ENCODE measurements at places on chromosomes 16 and 17.
A peak's percentile ranks its signal among the peaks of the same experiment; 100 is the strongest.

DNA sequence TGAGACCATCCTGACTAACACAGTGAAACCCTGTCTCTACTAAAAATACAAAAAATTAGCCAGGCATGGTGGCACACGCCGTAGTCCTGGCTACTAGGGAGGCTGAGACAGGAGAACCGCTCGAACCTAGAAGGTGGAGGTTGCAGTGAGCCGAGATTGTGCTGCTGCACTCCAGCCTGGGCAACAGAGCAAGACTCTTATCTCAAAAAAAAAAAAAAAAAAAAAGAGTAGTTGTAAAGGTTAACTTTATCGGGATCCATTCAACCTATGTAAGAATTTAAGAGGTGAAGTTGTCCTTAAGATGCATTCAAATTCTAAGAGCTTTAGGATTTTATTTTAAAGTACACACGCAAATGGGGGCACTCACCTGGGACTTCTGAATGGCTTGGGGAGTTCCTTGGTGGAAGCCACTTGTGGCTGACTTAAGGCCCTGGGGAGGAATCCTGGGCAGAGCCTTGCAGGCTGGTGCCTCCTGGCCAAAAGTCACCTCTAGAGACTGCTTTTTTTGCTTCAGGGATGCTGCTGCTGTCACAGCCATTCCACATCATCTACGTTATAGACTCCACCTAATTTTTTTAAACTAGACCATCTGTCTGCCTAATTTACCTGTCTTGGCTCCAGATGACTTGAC is 3.3 kb downstream of the CTCF start:
- H3K27ac ChIP-seq: no peak overlapping the region
- H3K36me3 ChIP-seq: no peaks in the 10 kb centered on the region
- H3K27me3 ChIP-seq: no peaks in the 10 kb centered on the region

DNA sequence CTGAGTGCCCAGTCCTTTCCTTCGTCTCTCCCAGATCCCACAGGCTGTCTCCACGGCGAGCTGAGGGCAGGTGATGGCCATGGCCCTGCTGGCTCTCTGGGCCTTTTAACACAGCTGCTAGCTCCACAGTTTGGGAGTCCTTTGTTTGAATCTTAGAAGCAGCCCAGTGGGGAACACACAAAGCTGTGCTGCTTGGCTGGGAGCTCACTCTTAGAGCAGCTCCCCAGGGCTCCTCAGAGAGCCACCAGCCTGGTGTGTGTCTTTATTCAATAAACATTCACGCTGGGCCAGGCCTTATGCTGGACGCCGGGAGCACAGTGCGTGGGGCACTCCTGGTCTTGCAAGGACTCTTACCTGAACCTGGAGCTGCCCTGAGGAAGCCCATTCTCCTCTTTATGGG is 29.7 kb downstream of the WNT3 start:
- H3K27ac ChIP-seq: no peak overlapping the region
- no peaks in the 10 kb centered on the region for H3K36me3 ChIP-seq
- no peaks in the 10 kb centered on the region for H3K4me1 ChIP-seq
- H3K27me3 ChIP-seq: no peaks in the 10 kb centered on the region
- no peak overlapping the region for H3K4me3 ChIP-seq
- DNase-seq: no peak

DNA sequence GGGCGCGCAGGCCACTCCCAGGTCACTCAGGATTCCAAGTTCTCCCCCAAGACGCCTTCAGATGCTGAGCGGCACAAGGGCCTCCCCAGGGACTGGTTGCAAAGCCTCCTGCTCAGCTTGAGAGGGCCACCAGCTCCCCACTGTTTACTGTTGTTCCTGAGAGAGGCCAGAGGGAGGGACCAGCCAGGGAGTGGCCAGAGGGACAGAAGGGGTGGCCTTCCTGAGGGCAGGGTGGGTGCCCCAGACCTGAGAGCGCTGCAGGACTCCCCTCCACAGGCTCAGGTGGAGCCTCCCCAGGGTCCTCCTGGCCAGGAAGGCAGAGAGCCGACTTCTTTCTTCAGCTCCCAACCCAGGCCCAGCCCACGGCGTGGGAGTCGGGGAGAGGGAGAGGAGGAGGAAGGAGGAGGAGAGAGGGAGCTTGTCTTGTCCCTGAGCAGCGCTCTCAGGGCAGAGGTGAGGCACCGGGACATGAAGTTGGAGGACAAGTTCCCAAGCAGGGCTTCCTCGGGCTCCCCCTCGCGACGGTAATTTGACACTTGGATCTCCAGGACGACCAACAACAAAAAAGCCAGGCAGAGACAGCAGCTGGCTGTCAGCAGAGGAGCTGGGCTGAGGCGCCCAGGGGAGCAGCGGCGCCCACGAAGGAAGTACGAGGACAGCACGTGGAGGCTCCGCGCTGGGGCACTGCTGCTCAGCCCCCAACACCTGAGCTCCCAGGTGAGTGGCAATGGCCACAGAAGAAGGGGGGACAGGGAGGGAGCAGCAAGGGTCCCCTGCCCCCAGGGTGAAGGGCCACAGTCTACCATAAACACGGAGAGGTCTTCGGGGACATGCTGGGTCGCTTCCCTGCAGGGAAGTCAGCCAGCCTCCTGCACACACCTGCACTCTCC is 497 bp downstream of the SMIM5 start:
- H3K27me3 ChIP-seq: no peaks in the 10 kb centered on the region
- peak; percentile 94 for DNase-seq
- no peaks in the 10 kb centered on the region for H3K36me3 ChIP-seq

DNA sequence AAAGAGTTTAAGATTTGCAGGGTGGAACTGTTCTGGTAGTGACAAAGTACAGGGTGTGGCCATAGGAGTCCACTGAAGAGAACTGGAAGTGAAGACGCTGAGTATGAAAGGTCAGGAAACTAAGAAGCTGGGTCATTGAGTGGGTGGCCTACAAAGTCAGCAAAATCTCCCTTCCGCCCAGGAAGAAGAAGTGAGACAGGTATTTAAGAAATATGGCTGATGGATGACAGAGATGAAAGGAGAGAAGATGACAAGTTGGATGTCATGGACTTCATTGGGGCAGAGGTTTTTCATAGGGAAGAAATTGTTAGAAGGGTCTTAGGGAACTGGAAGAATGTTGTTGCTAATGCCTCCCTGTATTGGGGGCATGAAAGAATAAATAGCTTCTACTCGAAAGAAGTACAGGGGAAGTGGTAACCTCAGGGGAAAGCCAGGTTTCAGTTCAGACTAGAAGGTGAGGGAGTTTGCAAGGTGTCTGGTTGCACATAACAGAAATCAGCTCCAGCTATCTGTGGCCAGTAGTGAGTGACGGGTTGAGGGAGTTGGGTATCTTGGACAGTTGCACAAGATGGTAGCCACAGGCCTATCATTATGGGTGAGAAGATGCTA is 33.6 kb upstream of the MED13 start:
- no peak overlapping the region for H3K4me3 ChIP-seq
- no peak overlapping the region for H3K27ac ChIP-seq
- no peaks in the 10 kb centered on the region for H3K27me3 ChIP-seq

- H3K27ac ChIP-seq: no peak overlapping the region
- no peak for DNase-seq
- H3K4me3 ChIP-seq: no peak overlapping the region
- H3K27me3 ChIP-seq: no peaks in the 10 kb centered on the region
These were observed 211.1 kb upstream of the CHMP6 start for GRCh38 chr17:80780381-80781198.

DNA sequence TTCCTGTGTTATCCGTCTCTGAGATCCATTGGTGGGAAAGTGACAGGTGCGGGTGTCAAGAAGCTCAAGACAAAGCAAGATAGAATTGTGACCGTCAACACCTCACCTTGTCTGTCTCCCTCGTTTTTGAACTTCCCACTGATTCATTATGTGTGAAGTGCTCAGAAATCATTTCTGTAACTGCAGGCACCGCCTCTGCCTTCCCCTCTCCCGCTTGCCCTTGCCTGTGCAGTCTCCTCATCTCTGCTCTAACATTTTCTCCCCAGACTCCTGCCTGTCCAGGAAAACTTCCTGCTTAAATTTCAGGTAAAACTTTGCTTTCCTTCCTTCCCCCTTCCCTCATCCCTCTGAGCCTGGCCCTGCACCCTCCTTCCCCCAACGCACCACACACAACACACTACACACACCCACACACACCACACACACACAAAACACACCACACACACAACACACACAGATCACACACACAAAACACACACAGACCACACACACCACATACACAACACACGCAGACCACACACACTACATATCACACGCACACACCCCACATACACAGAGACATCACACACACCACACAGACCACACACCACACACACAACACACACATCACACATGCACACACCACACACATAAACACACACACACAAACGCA is 25.7 kb downstream of the CALB2 start:
- H3K4me1 ChIP-seq: no peaks in the 10 kb centered on the region
- H3K27ac ChIP-seq: no peak overlapping the region
- H3K27me3 ChIP-seq: no peaks in the 10 kb centered on the region
- no peak for DNase-seq

DNA sequence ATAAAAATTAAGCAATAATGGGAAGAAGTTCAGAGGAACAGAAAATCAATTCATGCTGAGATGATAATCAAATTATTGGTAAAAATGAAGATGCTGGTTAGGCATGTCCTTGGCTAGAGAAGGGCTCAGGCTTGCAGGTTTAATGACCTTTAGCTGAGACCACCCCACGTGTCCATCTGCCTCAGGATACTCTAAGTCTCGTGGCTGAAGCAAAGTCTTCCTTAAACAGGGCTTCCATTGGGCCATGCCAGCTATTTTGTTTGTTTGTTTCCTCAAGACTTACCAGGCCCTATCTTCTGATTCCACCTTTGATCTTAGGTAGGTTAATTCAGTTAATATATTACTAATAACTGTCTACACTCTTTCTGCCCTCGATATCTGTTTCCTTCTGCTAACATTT is 366.0 kb downstream of the CDH13 start:
- no peak for DNase-seq
- no peaks in the 10 kb centered on the region for H3K27me3 ChIP-seq
- H3K27ac ChIP-seq: no peak overlapping the region
- no peaks in the 10 kb centered on the region for H3K4me1 ChIP-seq
- H3K4me3 ChIP-seq: no peak overlapping the region

DNA sequence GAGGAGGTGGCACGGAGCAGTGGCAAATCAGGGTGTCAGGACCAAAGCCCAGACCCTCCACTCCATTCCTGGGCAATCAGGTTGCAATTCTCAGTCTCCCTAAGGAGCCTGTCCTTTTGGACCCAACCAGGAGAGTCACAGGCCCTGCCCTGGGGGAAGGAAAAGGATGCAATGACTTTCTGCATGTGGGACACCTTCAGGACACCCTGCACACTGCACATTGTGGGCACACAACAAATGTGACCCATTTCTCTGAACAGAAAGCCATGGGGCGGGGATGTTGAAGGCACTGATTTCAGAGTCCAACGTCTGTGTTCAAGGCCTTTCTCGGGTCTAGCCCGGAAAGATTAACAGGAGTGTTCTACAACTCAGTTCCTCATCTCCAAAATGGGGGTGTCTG is 286.2 kb upstream of the FOXF1 start:
- no peak overlapping the region for H3K4me3 ChIP-seq
- DNase-seq: no peak
- no peak overlapping the region for H3K27ac ChIP-seq
- H3K4me1 ChIP-seq: no peaks in the 10 kb centered on the region
- H3K27me3 ChIP-seq: peaks cover 14% of the 10 kb centered on the region

GRCh38 chr16:450785-451512 is 25.5 kb downstream of the RAB11FIP3 start:
- H3K27ac ChIP-seq: peak overlapping the region; percentile 22
- H3K4me3 ChIP-seq: no peak overlapping the region
- no peak for DNase-seq
- H3K4me1 ChIP-seq: no peaks in the 10 kb centered on the region

DNA sequence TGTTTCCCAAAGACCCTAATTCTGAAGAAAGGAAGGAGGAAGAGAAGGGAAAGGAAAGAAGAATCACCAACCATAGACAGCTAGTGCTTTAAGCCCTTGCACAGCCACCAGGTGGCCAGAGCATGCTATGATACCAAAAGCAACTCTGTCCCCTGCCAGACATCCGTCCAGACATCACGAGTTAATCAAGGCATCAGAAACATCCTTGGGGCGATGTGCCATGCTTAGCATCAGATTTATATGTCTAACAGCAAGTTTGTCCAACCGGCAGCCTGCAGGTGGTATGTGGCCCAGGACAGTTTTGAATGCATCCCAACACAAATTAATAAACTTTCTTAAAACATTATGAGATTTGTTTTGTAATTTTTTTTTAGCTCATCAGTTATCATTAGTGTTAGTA is 2.9 kb upstream of the CRYBA1 start:
- DNase-seq: no peak
- no peak overlapping the region for H3K27ac ChIP-seq
- H3K27me3 ChIP-seq: no peaks in the 10 kb centered on the region
- no peak overlapping the region for H3K4me3 ChIP-seq

GRCh38 chr16:85819245-85819644 is 19.8 kb downstream of the COX4I1 start:
- no peaks in the 10 kb centered on the region for H3K4me1 ChIP-seq
- no peaks in the 10 kb centered on the region for H3K27me3 ChIP-seq
- no peaks in the 10 kb centered on the region for H3K36me3 ChIP-seq

DNA sequence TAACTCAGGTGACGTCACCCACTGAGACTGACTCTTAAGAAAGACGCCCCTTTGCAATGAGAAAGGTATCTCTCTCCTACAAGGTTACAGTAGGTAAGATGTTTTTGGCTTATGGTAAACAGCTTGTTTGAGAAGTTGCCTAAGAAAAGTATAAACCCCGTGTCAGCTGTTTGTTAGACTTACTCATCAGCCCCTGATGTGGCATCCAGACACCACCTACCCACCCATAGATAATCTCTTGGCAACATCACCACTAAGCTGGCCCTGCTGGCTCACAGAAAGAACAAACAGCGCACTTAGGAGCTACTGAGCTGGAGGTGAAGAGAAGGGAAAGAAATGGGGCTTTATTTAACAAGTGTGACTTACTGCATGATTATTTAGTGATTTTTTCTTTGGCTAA is 121.0 kb downstream of the PARN start:
- DNase-seq: no peak
- H3K4me1 ChIP-seq: peaks cover 2% of the 10 kb centered on the region
- no peak overlapping the region for H3K4me3 ChIP-seq
- no peaks in the 10 kb centered on the region for H3K27me3 ChIP-seq
- H3K36me3 ChIP-seq: no peaks in the 10 kb centered on the region
- no peak overlapping the region for H3K27ac ChIP-seq

DNA sequence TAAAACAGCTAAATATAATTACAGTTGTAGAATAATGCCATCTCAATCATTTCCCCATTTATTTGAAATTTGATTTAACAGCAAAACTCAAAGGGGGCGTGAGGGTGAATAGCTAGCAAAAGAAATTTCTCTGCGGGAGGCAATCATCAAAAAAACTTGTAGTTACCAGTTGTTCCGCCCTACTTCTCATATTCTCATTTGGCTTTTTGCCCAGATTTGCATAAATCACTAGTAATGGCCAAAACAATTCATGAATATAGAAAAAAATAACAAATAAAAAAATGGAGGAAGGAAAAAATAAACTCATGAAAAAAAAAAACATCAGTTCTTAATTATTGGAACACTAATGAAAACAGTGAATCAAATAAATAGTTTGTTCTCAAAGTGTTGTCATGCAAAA is 722.6 kb upstream of the KIF2B start:
- no peak overlapping the region for H3K4me3 ChIP-seq
- H3K36me3 ChIP-seq: no peaks in the 10 kb centered on the region
- no peak for DNase-seq
- no peak overlapping the region for H3K27ac ChIP-seq

- H3K4me1 ChIP-seq: no peaks in the 10 kb centered on the region
- no peak overlapping the region for H3K4me3 ChIP-seq
- H3K27me3 ChIP-seq: no peaks in the 10 kb centered on the region
- H3K36me3 ChIP-seq: no peaks in the 10 kb centered on the region
- no peak overlapping the region for H3K27ac ChIP-seq
- DNase-seq: no peak
These were observed 12.5 kb upstream of the CIBAR2 start for GRCh38 chr16:85124636-85125346.
